ENCODE measurements at places on chromosomes 5 and 9.

DNA sequence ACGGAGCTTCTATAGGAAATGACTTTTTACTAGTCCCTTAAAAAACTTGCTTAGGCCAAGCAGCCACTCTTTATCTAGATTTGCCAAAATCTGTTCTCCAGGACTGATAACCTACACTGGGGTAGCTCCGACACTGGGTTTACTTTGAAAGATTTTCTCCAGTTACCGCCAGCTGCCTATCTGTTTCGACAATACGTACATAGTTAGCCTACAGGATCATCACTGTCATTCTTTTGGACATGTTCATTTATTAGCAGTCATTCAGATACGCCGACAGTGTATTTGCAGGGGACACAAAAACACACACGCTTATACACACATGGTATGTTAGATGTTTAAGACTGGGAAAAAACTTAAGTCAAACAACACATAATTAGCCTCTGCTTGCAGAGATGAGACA lies 225.7 kb downstream of the DCP2 start:
- no peak for DNase-seq

- no peak for DNase-seq
Measured at GRCh38 chr5:77003246-77003645, 27.0 kb upstream of the AGGF1 start.

- no peak for DNase-seq
Measured at GRCh38 chr9:37951671-37952449, 47.9 kb upstream of the SLC25A51 start.

DNA sequence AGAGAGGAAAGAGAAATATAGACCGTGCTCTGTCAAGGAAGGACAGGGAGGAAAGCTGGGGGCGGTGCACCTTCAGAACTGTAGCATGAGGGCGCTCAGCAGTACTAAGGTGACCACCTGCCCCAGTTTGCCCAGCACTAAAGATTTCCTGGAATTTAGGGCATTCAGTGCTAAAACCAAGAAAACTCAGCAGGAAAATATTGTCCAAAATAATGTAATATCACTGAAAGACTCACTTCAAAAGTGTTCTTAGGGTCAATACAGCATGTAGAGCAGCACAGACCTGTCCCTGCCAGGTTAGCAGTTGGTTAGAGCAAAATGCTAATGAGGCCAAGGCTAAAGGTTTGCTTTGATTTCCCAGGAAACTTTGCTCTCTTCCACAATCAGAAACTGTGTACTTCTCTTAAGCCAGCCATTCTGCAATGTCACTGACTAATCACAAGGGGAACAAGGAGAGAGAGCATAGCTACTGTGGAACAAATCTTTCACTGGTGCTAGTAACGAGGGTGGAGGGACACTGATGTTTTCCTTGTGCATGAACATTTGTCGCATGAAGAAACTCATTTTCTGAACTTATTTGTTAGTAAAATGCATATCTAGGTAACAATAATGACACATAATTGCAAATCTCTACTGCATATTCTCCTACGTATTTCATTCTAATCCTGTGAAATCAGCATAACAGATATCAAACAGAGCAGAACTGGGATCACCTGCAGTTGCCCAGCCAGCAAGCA lies 53.0 kb upstream of the GRAMD2B start:
- no peak for DNase-seq

- DNase-seq = no peak
Measured at GRCh38 chr9:88460587-88461332, 72.5 kb downstream of the SPIN1 start.

DNA sequence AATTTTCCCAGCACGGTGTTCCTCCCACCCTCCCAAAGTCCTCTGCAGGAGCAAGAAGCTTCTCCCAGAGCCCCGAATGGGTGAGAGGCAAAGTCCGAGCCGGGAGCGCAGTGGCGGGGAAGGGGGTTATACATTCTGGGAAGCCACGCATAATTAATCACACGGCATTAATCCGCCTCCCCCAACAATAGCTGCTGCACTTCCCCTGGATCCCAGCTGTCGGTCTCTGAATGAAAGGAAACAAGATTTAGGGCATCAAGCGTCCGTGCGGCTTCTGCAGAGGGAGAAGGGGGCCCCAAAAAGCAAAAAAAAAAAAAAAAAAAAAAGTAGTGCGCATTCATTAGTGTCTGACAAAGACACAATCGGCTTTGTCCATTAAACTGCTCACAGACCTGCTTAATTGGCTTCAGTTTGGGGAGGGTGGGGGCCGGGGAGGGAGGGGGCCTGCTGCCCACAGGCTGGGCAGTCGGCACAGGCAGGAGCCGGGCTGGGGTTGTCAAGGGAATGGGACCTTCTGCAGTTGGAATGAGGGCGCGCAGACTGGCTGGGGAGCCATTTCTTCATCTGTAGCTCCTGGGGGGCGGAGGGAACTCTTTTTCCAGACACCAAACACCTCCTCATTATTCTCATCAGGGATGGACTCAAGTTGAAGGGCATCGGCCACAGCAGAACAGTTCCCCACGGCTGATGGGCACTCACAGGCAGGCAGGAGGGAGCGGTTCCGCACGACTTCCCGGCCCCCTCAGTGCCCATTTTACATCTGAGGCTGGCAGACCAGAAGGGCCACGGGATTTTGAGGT lies 3.4 kb downstream of the NOTCH1 start:
- DNase-seq = no peak

DNA sequence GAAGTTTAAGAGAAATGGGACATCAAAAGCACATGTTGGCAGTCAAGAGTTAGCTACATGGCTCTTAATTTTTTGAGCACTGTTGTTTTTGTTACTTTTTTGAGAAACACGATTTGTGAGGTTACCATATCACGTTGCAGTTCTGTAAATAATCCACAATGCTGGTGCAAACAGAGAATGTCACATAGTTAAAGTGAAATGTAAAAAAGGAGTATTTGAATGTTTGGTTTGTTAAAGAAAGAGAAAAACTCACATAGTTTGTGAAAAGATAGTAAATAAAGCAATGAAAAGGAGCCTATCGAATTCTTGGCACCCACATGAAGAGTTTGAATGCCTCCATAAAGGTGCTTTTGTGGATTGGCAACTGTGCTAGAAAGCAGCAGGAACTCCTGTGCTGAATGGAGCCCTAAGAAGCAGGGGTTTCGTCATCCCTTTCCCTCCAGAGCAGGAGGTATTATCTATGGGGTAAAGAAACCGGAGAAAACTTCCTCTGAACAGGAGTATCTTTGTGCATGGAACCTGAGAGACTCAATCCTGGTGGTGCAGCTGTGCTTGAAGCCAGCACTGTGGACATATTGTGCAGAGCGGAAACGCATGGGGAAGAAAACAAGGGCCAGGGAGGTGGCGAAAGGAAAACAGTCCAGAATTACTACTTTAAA lies 148.5 kb upstream of the OTULINL start:
- DNase-seq = no peak

GRCh38 chr5:143066556-143067281 lies 296.5 kb downstream of the ARHGAP26 start:
- peak; percentile 50 for DNase-seq

- DNase-seq = no peak
Measured at GRCh38 chr5:1152771-1153282, 41.0 kb upstream of the SLC12A7 start.

DNA sequence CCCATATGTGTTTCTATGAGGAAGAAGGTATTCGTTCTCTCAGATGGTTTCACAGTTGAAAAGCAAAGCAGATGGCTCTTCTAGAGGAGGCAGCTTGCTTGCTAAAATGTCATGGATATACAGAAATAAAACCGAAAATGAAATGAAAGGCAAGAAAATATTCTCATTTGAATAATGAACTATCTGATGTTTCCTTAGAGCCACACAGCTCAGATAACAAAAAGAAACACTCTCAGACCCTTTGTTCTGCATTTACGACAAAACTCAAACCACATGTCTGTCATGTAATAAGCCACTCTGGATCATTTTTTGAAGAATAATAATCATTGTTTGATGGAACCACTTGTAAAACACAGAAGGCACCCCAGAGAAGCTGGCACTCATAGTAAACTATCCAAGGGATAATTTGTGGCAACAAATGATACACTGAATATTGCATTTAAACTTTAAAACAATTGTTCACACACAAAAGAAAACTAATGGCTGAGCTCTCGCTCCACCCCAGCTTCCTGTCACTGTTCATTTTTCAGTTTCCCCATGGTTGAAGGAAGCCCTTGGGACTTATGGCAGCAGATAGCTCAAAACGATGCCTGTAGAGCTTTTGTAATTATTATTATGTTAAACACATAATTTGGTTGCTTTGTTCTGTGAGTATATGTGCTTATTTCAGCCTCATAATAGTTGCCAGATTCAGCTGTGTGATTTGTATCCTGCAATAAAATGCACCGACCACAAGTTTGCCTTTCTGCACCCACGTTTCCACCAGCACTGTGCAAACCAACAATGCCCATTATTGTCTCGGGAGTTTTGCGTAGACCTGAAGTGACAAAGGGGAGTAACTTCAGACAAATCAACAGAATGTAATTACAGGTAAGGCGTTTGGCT lies 256.0 kb downstream of the TMEM167A start:
- no peak for DNase-seq

DNA sequence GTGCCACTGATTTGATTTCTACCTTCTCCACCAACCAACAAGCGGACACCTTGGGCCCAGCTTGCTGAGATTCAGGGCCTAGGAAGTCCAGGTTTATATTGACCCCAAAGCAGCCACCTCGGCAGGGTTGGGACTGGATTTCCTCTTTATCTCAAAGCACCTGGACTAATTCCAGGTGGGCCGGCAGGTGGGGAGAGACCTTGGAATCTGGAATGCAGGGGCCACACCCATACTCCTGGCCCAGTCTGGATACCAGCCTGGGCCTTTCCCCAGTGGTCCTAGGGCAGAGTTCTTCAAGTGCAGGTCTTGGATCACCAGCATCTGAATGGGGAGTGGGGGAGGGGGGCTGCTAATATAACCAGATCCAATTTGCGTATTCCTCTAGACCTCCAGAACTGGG lies 93.1 kb downstream of the PCDH1 start:
- no peak for DNase-seq

DNA sequence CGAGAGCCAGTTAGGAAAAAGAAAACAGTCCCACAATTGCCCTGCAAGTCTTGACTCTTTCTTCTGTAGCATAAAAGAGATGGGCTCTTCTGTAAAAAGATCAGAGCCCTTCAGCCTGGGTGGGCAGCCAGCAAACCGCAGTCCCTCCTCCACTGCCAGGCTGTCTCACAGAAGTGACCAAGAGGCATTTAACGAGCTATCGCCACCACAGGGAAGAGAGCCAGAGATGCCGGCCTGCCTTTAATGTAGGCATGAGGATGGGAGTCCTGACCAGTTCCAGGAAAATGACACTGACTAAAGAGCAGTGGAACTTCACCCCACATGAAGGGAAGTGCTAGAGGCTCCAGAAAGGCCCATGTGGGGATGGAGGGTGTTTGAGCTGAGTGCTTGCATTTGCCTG lies 264.6 kb downstream of the NDUFS4 start:
- DNase-seq = no peak

DNA sequence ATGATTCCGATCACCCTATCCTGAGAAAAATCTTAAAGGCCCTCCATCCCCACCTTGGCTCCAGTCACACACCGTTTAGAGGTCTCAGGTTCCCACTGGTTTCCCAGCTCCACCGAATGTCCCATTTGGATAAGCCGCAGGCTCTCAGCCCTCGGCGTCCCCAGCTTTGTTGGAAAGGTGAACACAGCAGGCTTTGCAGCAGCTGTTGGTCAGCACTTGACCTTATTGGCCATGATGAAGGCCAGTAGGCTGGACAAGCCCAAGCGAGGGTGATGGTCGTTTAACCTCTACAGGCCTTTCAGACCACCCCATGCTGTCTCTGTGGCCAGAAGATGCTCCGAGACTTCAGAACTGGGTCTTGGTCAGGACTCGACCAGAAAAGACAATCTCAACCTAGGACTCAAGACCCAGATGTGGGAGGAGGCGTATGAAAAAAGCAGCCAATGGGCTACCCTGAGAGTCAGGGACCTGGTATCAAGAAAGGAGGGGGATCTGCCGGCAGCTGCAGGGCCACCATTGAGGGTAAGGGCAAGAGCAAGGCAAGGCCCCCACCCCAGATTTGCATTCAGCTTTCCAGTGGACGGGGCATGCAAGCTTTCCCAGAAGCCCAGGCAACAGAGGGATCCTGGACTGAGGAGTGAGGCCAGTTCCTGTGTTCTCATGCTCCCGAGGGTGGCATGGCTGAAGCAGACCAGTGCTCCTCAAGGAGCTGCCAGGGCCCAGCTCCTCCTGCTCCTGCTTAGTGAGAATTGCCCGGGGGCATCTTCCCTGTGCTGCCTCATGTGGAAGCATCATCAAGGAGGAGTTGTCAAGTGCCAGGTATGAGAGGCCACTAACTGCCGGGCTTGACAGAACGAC lies 13.4 kb downstream of the UBE2QL1 start:
- DNase-seq = no peak

- DNase-seq = no peak
Measured at GRCh38 chr5:39376293-39376714, 12.0 kb upstream of the C9 start.

- DNase-seq = no peak
Measured at GRCh38 chr5:124602925-124603650, 143.4 kb downstream of the ZNF608 start.

GRCh38 chr5:170732685-170733084 lies 50.8 kb upstream of the GABRP start:
- no peak for DNase-seq

- no peak for DNase-seq
Measured at GRCh38 chr5:10201223-10201868, 48.3 kb downstream of the ATPSCKMT start.

DNA sequence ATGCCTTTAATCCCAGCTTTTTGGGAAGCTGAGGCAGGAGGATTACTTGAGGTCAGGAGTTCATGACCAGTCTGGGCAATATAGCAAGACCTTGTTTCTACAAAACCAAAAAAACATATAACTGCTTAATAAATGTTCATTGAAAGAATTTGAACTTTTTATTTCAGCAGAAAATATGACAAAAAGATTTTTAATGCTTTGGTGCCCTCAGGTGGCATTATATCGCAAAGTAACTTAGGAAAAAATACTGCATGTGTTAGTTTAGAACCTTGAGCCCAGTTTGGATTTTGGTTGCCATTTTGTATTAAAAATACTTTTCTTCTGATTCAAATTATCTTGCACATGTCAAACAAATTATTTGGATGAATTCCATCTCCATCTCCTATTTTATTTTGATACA lies 103.2 kb downstream of the GPBP1 start:
- no peak for DNase-seq
